Mammary epithelial cell (primary cell): ENCODE measurements at places on chromosomes 7 and 10. TPM values are rescaled to one million over a fixed set of nuclear protein-coding genes. Genes with fewer than 3 reads are reported as not detected.

ASAH2 gene
- 1.2 TPM for total RNA-seq

DNA sequence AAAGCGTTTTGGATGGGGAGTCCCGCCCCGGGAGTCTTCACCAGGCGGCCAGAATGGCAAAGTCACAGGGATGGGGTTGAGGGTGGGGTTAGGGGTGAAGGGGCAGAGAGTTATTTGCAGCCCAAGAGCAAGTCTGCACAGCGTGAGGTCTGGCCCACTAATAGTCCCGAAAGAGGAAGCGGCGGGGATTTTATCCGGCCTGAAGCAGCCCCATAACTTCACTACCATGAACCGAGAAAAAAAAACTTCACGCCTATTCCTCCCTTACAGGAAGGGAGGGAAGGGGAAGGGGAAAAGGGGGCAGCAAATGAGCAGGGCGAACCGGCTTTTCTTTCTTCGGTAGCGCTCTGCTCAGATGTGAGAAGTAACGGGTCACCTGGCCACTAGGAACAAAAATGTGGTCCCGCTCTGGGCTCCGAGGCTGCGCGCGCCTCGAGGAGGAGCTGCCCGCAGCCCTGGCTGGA is 712 bp downstream of the ITPRIP start:
- DNase-seq: peak; percentile 45

PTN gene
- 4.3 TPM for total RNA-seq

GRCh38 chr7:32587411-32587948 is 92.2 kb downstream of the AVL9 start:
- no peak for DNase-seq

ZMIZ1 gene
- total RNA-seq: 18.7 and 25.0 TPM in 2 replicates

- DNase-seq: no peak
These were observed 149.5 kb downstream of the ZEB1 start for GRCh38 chr10:31468536-31468859.

DNA sequence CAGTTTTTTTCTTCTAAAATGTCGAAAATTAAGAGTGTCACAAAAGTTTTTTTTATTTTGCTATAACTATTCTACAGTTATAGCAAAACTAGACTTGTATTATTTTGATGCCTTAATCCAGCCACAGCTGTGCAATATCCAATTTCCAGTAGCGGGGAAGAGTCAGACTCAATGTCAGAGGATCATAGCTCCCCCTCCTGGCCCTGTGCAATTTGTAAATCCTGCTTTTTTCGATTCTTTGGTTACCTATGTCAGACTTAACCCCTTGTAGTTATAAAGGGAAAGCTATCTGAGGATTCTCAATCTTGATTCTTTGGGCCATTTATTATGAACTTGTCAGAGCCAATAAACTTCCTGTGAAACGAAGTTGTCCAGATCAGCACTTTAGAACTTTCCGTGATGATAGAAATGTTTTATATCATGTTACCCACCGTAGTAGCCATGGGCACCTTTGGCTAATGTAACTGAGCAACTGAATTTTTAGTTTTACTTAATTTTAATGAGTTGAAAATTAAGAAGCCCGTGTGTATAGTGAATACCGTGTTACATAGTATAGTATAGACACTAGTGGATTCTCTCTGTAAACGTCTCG is 87.7 kb upstream of the PRKCQ start:
- peak; percentile 37 for DNase-seq

- DNase-seq: no peak
These were observed 30.8 kb downstream of the CCDC186 start for GRCh38 chr10:114143160-114143559.

GRCh38 chr10:116437076-116437692 is 9.5 kb downstream of the PNLIPRP3 start:
- DNase-seq: peak; percentile 79
